ENCODE measurements at places on chromosomes 5 and 9.

DNA sequence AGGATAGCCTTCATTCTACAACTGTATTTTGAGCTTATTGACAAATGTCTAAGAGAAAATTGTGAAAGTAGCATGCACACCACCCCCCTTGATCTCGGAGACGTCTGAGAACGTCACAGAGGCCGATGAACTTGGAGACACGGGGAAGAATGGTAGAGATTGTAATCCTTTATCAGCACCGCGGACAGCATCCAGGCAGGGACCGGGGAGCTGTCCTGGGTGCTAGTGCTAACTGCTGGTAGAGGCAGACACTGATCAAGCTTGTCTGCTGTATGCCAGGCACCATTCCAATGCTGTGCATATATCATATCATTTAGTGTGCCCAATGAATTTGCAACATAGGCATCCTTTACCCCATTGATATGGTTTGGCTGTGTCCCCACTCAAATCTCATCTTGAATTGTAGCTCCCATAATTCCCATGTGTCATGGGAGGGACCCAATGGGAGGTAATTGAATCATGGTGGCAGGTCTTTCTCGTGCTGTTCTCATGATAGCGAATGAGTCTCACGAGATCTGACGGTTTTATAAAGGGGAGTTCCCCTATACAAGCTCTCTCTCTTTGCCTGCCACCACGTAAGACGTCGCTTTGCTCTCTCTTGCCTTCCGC is 98.8 kb downstream of the LHX2 start:
- DNase-seq = no peak

DNA sequence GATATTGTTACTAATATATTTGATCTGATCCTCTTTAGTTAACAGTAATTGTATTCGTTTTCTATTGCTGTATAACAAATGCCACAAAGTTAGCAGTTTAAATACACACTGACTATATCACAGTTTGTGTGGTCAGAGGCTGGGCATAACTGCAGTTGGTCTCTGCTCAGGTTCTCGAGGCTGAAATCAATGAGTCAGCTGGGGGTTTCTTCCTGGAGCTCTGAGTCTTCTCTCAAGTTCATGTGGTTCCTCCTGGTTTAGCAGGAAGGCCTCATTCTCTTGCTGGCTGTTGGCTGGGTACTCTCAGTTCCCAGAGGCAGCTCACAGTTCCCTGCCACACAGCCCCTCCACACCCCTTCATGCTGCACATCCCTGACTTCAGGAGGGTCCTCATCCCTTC is 20.7 kb downstream of the COL23A1 start:
- DNase-seq = no peak

DNA sequence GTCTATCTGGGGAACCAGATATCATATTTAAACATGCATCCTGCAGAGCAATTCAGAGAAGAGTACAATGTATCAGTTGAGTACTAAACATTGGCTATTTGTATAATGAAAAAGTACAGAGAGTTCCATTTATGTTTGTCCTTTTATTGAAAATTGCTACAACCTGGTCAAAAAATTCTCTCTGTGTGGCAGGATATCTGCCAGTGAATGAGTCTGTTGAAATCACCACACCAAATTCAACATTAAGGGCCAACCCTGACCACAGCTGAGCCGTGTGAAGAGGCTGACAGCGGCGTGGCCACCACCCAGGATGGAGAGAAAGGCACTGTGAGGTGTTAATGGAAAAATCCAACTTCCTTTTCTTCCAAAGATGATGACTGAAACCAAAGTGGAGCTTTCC is 422.7 kb upstream of the PIK3R1 start:
- no peak for DNase-seq

DNA sequence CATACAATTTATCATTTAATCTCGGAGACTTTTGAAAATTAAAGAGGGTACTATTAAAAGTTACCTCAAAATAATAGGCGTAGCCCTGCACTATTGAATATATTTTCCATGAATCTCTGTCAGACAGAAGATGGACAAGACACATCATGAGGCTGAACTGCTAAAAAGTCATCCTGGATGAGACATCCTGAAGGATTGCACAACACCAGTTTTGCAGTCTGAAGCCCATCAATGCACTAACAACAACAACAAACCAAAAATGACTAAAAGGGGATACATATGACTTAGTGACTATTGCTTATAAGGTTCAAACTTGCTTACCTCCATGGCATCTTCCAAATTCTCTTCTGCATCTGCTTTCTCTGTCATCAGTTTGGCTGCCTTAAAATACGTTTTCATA is 15.7 kb downstream of the LMBRD2 start:
- DNase-seq = no peak

DNA sequence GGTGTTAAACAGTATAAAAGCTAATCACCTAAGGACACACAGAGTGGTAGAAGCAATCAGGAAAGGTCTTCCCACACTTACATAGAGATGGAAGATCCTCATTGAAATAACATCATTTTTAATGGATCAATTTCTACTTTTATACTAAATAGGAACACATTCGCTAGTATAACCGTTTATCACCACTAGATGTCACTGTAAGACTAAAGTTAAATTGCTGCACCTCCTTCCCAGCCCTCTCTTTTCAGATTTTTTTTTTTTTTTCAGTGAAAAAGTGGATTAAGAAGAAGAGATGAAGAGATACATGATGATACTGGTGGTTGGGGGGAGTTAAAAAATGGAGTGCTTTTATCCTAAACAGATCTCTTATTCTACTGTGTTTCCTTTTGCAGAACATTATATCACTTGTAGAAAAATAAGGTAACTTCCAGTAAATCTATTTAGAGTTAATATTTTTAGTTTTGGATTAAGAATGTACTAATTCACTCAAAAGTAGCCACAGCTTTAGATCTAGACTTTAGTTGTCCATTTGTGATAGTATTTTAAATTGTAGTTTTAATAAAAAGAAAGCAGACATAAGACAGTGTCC is 116.9 kb upstream of the ARRDC3 start:
- no peak for DNase-seq

DNA sequence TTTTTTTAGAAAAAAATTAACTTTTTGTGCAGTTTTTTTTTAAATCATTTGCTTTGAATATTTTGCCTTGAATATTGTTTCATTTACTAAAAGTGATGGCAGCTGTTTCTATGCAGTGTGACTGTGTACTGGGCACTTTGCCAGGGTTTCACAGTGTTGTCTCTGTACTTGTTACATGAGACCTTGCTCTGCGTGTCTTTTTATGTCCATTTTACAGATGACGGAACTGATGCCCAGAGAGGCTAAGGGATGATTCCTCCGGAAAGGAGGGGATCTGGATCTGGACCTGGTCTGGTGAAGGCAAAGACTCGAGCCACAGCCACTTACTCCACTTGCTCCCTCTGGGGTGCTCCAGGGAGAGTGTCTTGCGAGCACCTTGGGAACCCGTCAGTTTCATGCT is 124.8 kb upstream of the PTCH1 start:
- no peak for DNase-seq

DNA sequence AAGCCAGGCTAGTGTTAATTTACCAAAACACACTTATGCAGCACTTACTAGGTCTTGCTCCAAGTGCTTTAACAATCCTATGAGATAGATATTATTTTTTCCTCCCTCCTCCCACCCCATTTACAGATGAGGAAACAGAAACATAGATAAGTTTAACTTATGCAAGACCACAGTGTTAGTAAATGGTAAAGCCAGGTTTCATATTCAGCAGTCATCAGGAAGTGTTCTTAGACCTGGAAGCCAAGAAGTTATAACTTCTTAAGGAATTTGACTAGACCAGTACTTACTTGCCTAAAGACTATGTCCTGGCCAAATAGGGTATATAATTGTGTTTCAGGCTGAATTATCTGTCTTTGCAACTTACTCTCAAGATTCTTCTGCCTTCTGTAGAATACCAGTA is 15.9 kb downstream of the ABHD17B start:
- no peak for DNase-seq

Measured in stimulated activated CD4-positive, alpha-beta T cell treated with anti-CD3 and anti-CD28 coated beads, Interleukin-1b, Interleukin-23, amount 100 ng/mL, for 1 hour (primary cell).